ENCODE measurements at places on chromosomes 11 and 22.

GRCh38 chr11:115522302-115522701, 18.1 kb upstream of the CADM1 start:
- no peak for DNase-seq

GRCh38 chr22:38312261-38312800, 4.9 kb downstream of the CSNK1E start:
- DNase-seq = no peak

DNA sequence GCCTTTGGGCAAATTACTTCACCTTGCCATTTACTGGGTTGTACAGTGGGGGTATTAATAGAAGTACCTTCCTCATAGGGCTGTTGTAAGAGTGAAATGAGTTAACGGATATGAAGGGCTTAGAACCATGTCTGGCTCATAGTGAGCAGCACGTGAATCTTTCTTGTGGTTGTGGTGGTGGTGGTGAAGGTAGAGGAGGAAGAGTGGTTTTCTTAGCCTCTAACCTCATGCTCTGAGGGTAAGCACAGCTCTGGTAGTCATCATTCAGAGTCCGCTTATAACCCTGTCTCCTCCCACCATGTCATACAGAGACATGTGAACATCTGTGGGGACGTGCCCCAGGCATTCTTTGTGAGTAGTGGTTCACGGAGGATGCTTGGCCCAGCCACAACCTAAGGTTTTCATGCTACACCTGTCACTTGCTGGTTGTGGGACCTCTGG, 43.6 kb downstream of the TEAD1 start:
- no peak for DNase-seq

DNA sequence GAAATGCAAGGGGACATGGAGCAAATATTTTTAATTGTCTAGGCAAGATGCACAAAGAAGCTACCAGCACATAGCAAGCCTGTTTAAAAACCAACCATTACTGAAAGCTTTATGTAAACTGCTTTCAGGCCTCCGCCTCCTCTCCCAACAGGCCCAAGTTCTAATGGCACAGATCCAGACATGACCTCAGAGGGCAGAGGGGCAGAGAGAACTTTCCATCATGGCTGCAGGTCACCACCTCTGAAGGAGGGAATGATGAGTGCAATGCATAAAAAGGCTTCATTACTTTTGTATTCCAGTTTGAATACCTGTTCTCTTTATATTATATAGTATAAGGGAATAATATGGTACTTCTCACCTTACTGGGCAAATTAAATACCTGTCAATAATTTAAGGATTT, 15.2 kb downstream of the DDX17 start:
- DNase-seq = no peak

GRCh38 chr22:47174671-47175112, 412.2 kb downstream of the TBC1D22A start:
- DNase-seq = no peak

GRCh38 chr11:76770642-76771445, 12.3 kb upstream of the TSKU start:
- DNase-seq = no peak

GRCh38 chr22:36012332-36012731, 16.3 kb downstream of the RBFOX2 start:
- DNase-seq = no peak

DNA sequence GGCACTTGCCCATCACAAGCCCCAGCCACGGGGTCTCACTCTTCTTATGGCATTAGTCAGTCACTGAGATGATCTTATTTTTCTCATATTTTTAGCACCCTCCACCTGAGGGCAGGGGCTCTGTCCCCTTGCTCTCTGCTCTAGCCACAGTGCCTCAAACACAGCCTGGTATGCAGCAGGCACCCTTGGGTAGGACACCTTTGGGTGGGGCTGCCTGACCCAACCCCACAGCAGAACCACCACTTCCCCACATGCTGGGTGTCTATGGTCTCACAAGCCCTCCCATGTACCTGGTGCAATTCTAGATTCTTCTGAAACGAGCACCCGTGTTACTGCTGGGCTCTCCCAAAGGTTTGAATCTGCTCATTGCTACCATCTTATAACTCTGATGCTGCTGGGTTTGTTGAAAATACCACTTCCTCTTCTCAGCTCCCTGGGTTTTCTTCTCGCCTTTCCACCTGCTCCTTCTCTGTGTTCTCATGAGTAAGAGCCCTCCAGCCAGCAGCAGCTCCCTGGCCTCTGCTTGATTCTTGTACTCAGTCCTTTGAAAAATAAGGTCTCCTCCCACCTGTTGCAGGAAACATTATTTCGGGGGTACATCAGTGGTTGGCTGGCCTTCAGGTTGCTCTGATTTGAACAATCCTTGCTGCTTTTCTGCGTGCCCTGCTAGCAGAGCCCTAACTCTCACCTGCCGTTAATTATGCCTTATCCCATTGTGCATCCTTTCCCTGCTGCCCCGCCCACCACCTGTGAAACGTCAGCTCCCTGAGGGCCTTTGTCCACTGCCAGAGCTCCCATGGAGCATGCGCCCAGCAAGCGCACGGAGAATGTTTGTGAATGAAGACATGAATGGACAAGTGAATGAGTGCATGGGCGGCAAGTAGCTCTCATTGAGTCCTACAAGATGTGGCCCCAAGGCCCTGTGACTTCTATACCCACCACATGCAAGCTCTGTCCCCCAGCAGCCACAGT, 1181.6 kb downstream of the TBC1D22A start:
- no peak for DNase-seq

- no peak for DNase-seq
Observed at GRCh38 chr11:10695833-10696232, 2.3 kb upstream of the IRAG1 start.

Measured in SK-N-MC (cell line).